CD4-positive, alpha-beta T cell (primary cell): ENCODE measurements at places on chromosomes 6 and 20.

- no peak for DNase-seq
Observed at GRCh38 chr20:23203951-23204730, 118.0 kb upstream of the CD93 start.

DNA sequence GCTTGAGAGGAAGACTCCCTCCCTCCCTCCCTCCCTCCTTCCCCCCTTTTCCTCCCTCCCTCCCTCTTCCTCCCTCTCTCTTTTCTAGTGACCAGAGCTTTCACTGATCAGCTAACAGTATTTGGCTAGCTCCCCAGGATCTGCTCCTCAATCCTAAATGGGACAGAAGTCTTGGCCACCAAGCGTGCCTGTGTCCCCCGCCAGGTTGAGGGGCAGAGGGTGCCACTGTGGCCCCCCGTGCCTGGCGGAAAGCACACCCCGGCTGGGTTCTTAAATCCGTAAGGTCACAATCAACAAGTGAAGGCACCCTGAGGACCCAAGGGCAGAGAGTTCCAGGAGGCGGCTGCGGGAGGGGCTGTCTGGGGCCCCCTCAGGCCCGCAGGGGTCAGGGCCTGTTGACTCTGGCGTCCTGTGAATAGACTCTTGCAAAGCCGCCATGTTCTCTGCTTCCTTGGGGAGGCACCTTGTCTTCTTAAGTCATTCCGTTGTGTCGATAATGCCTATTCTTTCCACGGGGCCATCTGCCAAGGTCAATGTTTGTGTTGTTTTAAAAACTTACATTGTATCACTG, 38.9 kb upstream of the STX16 start:
- DNase-seq: no peak

GRCh38 chr20:23142162-23143050, 56.3 kb upstream of the CD93 start:
- no peak for DNase-seq

- no peak for DNase-seq
Observed at GRCh38 chr6:145469021-145469420, 266.3 kb downstream of the EPM2A start.

DNA sequence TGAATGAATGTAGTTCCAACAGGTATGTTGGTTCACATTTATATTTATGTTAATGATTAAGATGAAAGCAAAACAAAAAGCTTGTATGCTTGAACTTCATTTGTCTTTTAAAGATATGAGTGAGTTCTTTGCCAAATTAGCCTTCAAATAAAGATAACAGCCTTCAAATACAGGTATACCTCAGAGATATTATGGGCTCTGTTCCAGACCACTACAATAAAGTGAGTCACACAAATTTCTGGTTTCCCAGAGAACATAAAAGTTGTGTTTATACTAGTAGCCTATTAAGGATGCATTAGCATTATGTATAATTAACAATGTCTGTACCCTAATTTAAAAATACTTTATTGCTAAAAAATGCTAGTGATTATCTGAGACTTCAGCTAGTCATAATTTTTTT, 245.3 kb upstream of the MAN1A1 start:
- no peak for DNase-seq

DNA sequence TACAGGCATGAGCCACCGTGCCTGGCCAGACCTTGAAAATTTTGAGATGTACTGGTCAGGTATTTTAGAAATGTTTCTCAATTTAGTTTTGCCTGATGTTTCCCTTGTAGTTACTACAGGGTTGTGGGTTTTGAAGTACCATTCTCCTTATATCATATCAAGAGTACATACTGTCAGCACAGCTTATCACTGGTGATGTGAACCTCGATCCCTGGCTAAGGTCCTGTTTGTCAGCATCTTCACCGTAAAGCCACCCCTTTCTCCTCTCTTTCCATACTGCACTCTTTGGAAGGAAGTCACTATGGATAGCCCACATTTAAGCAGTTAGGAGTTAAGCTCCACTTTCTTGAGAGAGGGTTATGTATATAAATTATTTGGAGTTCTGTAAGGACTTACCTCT, 27.8 kb downstream of the PHACTR2 start:
- DNase-seq: no peak

DNA sequence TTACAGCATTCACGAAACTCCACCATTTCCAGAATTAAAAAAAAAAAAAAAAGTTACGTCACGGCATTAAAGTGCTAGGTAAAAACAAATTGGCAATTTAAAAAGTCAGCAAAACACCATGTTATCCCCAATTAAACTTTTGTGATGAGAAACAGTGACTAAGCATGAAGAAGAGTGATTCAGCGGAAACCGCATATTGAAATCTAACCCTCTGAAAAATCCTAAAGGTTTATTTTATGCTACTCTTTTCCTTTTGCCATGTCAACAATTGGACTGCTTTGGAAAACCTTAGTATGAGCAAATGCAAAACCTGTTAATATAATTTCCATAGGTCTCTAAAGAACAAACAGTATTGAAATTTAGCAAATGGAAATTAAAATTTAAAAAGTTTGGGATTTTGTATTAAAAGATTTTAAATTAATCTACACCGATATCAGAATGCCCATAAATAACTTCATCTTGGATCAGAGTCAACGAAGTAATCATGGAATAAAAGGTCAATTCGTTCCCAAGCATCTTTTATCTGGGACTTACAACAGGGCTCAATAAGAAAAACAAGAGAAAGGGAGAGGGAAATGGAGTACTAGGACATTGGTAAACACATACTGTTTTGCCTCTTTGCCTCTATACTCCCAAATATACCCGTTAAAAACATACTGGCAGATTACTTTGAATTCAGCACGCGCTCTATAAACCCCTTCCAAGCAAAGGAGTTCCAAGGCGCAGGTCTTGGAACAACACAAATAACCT, 1.1 kb downstream of the FBXO30 start:
- no peak for DNase-seq

GRCh38 chr6:43478008-43478372, 620 bp downstream of the TJAP1 start:
- DNase-seq: no peak

GRCh38 chr20:62227977-62228958, 8.2 kb upstream of the HRH3 start:
- no peak for DNase-seq

DNA sequence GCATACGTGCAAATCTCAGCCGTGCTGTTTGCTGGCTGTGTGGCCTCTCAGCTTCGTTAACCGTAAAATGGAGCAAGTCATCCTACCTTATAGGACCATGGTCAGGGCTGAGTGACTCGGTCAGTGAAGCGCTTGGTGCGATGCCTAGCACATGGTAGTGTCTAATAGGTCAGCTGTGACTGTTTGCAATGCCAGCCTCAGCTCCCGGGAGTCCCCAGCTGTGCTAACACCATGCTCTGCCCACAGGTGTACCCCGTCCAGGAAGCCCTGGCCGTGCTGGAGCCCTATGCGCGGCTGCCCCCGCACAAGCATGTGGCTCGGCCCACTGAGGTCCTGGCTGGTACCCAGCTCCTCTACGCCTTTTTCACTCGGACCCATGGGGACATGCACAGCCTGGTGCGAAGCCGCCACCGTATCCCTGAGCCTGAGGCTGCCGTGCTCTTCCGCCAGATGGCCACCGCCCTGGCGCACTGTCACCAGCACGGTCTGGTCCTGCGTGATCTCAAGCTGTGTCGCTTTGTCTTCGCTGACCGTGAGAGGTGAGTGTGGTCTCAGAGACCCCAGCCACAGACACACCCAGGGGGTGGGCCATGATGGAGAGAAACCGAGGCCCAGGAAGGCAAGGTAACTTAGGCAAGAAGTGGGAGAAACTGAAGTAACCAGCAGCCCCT, 10.6 kb downstream of the TRIB3 start:
- DNase-seq: no peak

GRCh38 chr6:136148051-136148450, 102.1 kb downstream of the MTFR2 start:
- DNase-seq: no peak
